ENCODE measurements at places on chromosomes 2 and 18. TPM values are rescaled to one million over a fixed set of nuclear protein-coding genes. Genes with fewer than 3 reads are reported as not detected.

EFHD1 gene
- 5.0 TPM for total RNA-seq

SPATA3 gene
- not detected for total RNA-seq

LYPD6 gene
- 0.09 TPM for total RNA-seq

BUB1 gene
- total RNA-seq = 44.2 TPM

Data from A549 treated with Mapracorat at 1 μM for 4 hours (cell line).